NCI-H146 (cell line): ENCODE measurements at places on chromosomes 6 and 20.

DNA sequence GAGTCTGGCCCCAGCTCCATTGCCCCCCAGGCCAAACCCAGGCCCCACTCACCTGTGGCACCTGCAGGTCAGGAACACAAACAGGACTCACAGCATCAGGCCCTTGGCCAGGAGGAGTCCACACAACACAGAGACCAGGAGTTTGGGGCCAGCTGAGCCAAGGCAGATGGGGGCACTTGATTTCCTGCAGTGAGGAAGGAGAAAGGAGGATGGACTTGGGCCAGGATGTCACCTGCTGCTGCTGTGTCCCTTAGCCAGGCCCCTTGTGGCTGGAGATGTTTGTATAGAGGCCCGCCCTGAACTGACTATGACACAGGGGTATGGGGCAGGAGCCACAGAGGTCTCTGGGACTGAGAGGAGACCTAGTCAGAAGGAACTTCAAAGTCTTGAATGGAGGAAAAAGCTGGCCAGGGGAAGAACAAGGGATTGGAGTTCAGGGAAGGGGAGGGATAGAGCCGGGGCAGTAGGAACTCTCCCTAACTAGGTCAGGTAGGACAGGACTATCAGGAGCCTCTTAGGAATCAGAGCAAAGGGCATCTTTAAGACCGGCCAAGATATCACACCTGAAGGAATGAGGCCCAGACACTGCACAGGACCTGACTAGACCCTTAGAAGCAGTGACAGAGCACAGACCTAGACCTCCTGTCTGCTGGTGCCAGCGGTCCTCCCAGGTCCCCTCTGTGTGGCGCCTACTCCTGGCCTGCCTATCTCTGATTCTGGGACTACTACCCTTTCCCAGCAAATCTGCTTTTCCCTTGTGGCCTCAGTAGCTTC, 8.8 kb upstream of the TREML2 start:
- DNase-seq = peak; percentile 33

DNA sequence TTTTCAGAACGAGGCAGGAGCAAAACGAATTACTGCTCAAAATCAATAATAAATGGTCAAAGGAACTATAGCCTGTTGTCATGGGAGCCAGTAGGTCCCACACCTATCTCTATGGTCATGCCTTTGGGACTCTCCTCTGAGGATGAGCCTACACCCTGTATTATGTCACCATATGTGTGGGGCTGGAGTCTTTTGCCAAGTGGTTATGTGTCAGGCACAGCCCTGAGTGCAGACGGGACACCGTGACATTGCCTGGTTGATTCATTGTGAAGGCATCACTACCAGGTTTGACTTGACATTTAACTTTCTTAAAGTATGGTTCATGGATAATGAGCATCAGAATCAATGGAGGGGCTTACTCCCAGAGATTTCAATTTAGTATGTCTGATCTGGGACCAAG, 23.6 kb downstream of the BMP6 start:
- DNase-seq = no peak

- DNase-seq = no peak
Measured at GRCh38 chr6:95083506-95083905, 493.8 kb upstream of the MANEA start.

DNA sequence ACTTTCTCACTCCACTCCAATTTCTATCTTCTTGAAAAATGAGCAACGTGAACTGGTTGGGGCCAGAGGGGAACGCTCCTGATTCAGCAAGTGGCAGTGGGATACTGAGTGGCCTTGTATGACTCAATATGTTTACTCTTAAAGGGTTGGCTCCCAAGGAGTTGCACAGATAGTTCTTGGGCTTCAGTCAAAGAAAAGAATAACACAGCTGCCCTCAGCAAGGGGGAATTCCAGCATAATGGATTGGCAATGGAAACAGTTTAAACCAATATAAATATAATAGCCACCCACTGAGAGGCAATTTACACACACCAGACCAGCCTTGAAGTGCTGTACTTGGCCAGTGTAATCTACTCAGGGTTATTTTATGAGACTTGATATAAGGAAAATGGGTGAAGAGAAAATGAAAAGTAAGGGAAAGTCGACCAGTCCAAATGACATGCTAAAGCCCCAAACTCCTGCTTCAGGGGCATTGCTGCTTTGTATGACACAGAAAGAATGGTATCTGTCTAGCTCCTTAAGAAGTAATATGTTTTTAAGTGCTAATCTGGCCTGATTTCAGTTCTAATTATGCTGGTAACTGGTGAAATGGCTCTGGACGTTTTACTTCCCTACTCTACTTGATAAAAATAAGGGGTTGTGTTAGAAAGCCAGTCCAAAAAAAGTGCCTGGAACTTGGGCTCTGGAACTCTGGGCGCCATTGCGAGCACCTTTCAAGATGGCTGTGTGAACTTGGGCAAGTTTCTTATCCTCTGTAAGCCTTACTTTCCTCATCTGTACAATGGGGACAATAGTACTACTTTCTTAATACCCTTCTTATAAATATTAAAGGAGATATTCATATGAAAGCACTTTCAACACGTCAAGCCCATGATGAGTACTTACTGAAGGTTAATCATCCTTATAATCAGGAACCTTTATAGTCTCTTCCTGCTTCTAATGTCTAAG, 712.9 kb upstream of the MAP3K7 start:
- peak; percentile 86 for DNase-seq

DNA sequence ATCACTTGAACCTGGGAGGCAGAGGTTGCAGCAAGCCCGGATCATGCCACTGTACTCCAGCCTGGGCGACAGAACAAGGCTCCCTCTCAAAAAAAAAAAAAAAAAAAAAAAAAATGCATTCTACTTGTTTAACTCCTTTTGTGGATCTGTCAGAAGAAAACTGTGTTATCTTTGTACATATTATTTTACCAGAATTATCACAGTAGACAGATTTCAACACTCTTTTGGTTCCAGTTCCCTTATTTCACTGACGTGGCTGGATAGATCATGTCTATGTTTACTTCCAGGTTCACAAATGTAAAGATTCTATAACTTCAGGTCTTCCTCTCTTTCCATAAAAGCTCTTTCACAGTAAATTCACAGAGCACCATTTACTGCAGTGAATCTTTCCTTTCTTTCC, 18.4 kb downstream of the NUDT3 start:
- no peak for DNase-seq

DNA sequence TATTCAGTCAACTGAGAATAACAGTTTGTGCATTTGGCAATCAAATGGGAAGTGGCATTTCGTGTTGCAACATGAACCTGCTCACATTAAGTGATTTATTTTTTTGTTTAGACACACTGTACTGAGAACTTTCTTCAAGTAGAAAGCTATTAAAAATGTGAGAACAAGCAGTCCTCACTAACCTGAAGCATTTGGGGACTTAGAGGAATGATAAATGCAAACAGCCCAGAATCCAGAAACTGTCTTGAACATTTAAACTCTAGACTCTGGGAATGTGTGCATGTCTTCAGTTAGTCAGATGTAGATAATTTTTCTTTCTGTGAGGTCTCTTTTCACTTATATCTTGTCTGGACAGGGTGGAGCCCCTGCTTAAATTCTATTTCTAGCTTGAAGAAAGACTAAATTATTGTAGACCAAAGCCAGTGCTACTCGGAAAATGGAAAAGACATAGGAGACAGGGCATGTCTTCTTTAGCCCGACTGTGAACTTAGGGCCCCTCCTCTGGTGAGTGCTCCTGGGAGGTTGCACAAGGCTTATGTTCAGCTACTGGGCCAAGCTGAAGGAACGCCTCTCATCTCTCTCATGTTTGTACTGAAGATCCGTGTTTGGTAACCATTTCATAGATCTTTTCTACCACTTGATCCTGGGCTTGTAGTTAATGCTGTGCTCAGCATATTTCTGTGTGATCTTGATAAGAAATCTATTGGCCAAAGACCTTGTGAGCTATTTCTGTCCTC, 70.1 kb downstream of the SLX4IP start:
- DNase-seq = no peak

DNA sequence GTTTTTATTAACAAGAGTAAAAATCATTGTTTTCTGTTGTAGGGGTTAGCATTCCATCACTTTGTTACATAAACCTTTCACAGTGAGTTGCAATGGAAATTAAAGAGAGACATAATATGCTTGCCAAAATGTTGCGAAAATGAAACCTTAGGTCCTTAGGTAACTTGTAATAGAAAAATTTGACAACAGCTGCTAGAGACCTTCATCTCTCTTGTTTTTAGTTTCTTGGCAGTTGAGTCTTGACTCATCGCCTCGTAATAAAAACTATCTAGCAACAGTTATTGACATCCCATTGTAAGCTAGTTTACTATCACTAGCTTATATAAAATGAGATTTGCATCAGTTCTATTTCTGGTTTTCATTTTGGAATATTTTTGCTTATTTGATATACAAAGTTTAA, 179.0 kb upstream of the MMS22L start:
- DNase-seq = no peak

DNA sequence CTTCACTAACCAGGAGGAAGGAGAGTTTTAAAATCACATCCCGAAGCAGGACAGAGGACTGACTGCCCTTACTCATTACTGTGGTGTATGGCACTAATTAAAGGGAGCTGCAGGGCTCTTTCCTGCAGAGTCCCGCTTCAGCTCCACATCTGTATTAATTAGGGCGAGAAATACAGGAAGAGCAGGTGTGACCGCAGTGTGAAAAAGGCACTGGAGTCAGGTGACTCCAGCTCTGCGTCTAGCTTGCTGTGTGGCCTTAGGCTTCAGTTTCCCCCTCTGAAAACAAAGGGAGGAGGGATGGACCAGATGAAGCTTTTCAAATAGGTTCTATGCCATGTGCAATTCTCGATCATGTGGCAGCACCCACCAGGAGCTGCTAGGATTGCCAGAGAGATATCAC, 34.0 kb downstream of the KIAA1755 start:
- peak; percentile 58 for DNase-seq

- peak; percentile 56 for DNase-seq
Measured at GRCh38 chr20:2261046-2261485, 34.7 kb upstream of the TGM3 start.

GRCh38 chr6:118649918-118650581, 1.3 kb downstream of the CEP85L start:
- no peak for DNase-seq

- peak; percentile 84 for DNase-seq
Measured at GRCh38 chr6:156438350-156438923, 338.7 kb upstream of the ARID1B start.

GRCh38 chr6:98382246-98382645, 452.1 kb upstream of the POU3F2 start:
- peak; percentile 49 for DNase-seq
